ENCODE measurements at places on chromosomes 12 and 14. TPM values are rescaled to one million over a fixed set of nuclear protein-coding genes. Genes with fewer than 3 reads are reported as not detected.
A peak's percentile ranks its signal among the peaks of the same experiment; 100 is the strongest.

DNA sequence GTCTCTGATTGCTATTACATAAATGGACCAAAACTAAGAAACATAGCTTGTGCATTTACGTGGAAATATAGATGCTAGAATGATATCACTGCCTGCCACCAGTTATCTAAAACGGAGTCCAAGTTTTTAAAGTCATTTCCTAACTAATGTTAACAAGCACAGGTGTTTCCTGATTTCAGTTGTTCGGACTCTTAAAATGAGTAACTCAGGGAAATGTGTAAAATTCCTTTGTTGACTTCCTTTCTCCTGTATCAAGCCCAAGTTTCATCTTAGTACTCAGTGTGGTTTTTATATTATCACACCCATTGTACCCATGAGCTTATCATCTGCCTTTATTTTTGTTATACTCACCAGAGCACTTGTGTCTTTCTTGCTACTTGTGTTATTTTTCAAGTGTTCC is 13.2 kb upstream of the PRKCH start:
- no peak for DNase-seq
- no peak overlapping the region for H3K27ac ChIP-seq
- peaks cover 41% of the 10 kb centered on the region for H3K36me3 ChIP-seq
- H3K4me3 ChIP-seq = no peak overlapping the region
- H3K27me3 ChIP-seq = no peaks in the 10 kb centered on the region

- no peaks in the 10 kb centered on the region for H3K4me1 ChIP-seq
- no peak overlapping the region for H3K4me3 ChIP-seq
Measured at GRCh38 chr12:69779928-69780327, 41.3 kb downstream of the RAB3IP start.

DNA sequence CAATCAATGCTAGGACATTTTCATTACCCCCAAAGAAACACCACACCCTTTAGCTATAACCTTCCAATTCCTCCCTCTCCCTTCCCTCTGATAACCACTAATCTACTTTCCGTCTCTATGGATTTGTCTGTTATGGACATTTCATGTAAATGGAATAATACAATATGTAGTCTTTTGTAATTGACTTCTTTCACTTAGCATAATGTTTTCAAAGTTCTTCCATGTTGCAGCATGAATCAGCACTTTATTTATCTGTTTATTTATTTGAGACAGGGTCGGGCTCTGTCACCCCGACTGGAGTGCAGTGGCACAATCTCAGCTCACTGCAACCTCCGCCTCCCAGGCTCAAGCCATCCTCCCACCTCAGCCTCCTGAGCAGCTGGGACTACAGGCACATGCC is 1.2 kb upstream of the RBM19 start:
- no peak for DNase-seq
- H3K4me3 ChIP-seq = no peak overlapping the region
- H3K36me3 ChIP-seq = peaks cover 27% of the 10 kb centered on the region
- peaks cover 38% of the 10 kb centered on the region for H3K4me1 ChIP-seq
- no peak overlapping the region for H3K27ac ChIP-seq

- H3K27ac ChIP-seq = no peak overlapping the region
- no peak for DNase-seq
- peaks cover 87% of the 10 kb centered on the region for H3K36me3 ChIP-seq
- peaks cover 32% of the 10 kb centered on the region for H3K4me1 ChIP-seq
- no peak overlapping the region for H3K4me3 ChIP-seq
Measured at GRCh38 chr14:52711666-52712065, 4.7 kb downstream of the PSMC6 start.

DNA sequence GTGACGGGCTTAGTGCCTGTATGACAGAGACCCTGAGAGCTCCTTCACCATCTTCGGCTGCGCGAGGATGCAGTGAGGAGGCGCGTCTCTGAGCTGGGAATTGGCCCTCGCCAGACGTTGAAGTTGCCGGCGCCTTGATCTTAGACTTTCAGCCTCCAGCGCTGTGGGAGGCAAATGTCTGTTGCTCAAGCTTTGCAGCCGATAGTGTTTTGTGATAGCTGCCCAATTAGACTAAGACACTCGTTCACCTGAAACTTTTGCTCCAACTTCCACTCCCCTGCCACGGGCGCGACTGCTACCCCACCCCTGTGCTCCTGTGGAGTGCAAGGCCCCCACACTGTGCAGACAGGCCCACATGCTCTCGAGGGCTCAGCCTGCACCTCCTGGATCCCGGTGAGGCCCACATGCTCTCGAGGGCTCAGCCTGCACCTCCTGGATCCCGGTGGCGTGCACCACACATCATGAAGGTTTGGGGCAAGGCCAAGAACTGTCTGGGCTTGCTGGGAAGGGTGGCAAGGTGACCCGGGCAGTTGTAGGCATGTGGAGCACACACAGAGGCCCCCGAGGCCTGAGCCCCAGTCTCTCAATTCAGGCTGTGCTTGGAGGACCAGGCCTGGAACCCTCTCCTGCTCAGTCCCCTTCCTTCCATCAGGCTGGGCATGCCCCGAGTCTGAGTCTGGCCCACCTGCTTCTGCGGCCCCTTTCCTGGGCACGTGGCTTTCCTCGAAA is 324.6 kb downstream of the TMEM121 start:
- peak; percentile 6 for DNase-seq
- H3K36me3 ChIP-seq = no peaks in the 10 kb centered on the region

GRCh38 chr12:123983822-123984485 is 10.9 kb downstream of the ZNF664 start:
- no peaks in the 10 kb centered on the region for H3K27me3 ChIP-seq
- H3K4me1 ChIP-seq = peaks cover 12% of the 10 kb centered on the region
- peaks cover 16% of the 10 kb centered on the region for H3K36me3 ChIP-seq
- H3K27ac ChIP-seq = no peak overlapping the region

GRCh38 chr12:128966203-128966810 is 113.0 kb downstream of the GLT1D1 start:
- no peak overlapping the region for H3K27ac ChIP-seq
- peaks cover 17% of the 10 kb centered on the region for H3K27me3 ChIP-seq
- H3K4me1 ChIP-seq = peaks cover 8% of the 10 kb centered on the region
- no peak overlapping the region for H3K4me3 ChIP-seq
- no peak for DNase-seq

GRCh38 chr12:3300833-3301401 is 190.1 kb upstream of the PRMT8 start:
- H3K4me1 ChIP-seq = peaks cover 11% of the 10 kb centered on the region
- no peak for DNase-seq
- no peak overlapping the region for H3K4me3 ChIP-seq
- H3K27me3 ChIP-seq = peaks cover 2% of the 10 kb centered on the region
- no peak overlapping the region for H3K27ac ChIP-seq

GRCh38 chr12:132475304-132476037 is 14.5 kb upstream of the FBRSL1 start:
- no peaks in the 10 kb centered on the region for H3K36me3 ChIP-seq
- no peak overlapping the region for H3K27ac ChIP-seq
- H3K4me3 ChIP-seq = no peak overlapping the region

DNA sequence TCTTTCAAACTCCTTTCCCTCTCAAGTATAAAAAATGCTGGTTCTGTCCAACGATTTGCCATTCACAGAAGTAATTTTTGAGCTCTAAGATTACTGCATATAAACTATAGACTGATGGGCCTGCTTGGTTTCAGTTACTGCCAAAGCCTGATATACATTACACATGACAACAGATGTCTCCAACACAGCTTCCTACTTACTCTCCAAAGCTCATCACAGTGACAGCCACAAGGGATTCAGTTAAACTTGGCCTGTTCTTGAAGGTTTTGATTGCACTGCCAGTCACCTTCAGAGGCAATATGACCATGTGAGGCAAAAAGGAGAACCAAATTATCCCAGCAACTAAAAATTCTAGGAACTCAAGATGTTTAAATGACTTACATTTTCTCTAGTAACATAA is 30.1 kb downstream of the STXBP6 start:
- H3K36me3 ChIP-seq = no peaks in the 10 kb centered on the region
- no peaks in the 10 kb centered on the region for H3K4me1 ChIP-seq
- no peaks in the 10 kb centered on the region for H3K27me3 ChIP-seq

GRCh38 chr14:88910386-88910785 is 85.9 kb downstream of the TTC8 start:
- no peak for DNase-seq
- no peaks in the 10 kb centered on the region for H3K27me3 ChIP-seq
- H3K4me3 ChIP-seq = no peak overlapping the region
- no peaks in the 10 kb centered on the region for H3K4me1 ChIP-seq
- H3K36me3 ChIP-seq = no peaks in the 10 kb centered on the region

- peaks cover 55% of the 10 kb centered on the region for H3K36me3 ChIP-seq
- H3K4me3 ChIP-seq = peak overlapping the region; percentile 58
- no peaks in the 10 kb centered on the region for H3K27me3 ChIP-seq
- H3K27ac ChIP-seq = no peak overlapping the region
- H3K4me1 ChIP-seq = peaks cover 40% of the 10 kb centered on the region
Measured at GRCh38 chr12:8947737-8948136, 1.7 kb downstream of the M6PR start.

DNA sequence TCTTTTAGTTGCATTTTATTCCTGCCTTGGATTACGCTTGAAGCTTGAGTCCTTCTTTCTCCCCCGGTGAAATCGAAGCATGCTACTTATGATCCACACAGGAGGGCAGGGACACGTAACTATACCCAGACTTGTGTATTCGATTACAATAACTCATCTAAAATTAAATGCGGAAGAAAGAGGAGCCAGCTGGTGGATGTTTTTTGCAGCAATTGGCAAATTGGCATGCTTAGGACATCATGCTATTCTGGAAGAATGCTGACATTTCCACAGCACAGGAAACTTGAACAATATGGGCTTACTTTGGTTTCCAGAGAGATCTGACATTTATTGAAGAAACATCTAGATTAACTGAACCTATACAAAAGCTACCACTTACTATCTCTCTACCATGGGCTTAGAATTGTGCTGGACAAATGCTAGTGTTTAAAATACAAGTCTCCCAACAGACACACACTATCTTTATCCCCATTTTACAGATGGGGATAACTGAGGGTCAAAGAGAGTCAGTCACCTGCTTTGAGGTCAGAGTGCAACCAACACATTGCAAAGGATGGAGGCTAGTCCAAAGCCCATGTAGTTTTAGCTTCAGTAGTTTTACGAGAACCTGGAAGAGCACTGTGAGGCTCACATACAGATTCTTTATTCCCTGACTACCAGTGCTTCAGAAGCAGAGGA is 36.3 kb downstream of the LGMN start:
- H3K36me3 ChIP-seq = no peaks in the 10 kb centered on the region
- H3K4me1 ChIP-seq = no peaks in the 10 kb centered on the region
- H3K4me3 ChIP-seq = no peak overlapping the region
- H3K27me3 ChIP-seq = peaks cover 11% of the 10 kb centered on the region
- H3K27ac ChIP-seq = no peak overlapping the region

DNA sequence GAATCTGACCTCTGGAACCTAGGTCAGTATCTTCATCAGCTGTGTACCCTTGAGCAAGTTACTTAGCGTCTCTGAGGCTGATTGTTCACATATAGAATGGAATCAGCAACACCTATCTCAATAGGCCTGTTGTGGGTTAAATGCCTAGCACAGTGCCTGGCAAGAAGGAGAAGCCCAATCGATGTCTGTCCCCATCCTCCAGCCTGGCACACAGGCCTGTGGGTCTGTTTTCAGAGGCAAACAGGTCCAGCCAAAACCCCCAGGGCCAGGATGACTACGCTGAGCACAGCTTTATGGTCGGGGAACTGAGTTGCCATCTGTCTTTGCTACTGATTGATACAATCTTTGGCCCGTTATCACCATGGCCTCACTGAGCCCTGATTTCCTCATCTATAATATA is 89.2 kb downstream of the NUAK1 start:
- H3K36me3 ChIP-seq = no peaks in the 10 kb centered on the region
- H3K27me3 ChIP-seq = peaks cover 33% of the 10 kb centered on the region
- H3K4me3 ChIP-seq = no peak overlapping the region
- no peaks in the 10 kb centered on the region for H3K4me1 ChIP-seq
- H3K27ac ChIP-seq = no peak overlapping the region

GRCh38 chr12:53325511-53326061 is 4.2 kb upstream of the AAAS start:
- peaks cover 25% of the 10 kb centered on the region for H3K4me1 ChIP-seq
- H3K27ac ChIP-seq = peak overlapping the region; percentile 44
- peaks cover 3% of the 10 kb centered on the region for H3K36me3 ChIP-seq
- peaks cover 6% of the 10 kb centered on the region for H3K27me3 ChIP-seq
- DNase-seq = no peak

DNA sequence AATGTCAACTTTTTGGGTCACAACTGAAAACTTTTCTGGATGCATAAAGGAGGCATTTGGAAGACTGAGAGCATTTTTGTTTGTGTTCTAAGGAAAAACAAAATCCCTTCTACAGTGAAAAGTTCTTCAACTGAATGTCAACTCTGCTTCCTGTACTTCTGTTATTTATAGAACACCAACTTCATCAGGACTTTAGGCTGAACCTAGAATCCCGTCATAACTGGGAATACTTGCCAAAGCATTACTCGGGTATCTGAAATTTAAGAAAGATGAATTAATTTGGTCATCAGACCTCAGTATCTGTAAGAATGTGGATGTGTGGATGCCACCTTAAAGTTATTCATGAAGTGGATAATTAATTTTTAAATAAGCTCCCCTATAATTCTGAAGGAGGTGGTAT is 73.2 kb downstream of the FERMT2 start:
- peaks cover 12% of the 10 kb centered on the region for H3K27me3 ChIP-seq
- no peaks in the 10 kb centered on the region for H3K36me3 ChIP-seq
- H3K4me3 ChIP-seq = no peak overlapping the region
- H3K27ac ChIP-seq = no peak overlapping the region
- H3K4me1 ChIP-seq = no peaks in the 10 kb centered on the region
- no peak for DNase-seq

DNA sequence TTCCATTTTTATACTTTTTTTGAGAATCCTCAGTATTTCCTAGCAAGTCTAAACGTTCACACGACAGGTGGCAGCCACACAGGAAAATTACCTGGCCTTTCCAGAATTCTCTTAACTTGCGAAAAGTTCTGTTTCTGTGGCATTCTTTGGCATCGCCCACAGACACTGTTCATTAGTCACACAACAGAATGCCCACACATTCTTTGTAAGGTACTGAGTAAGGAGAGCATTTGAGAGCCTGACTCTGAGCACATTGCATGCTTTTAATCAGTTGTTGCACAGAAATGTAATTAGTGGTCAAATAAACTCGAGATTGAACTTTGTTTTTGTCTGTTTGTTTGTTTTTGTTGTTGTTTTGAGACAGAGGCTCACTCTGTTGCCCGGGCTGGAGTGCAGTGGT is 52.4 kb downstream of the LMNTD1 start:
- H3K4me1 ChIP-seq = no peaks in the 10 kb centered on the region
- H3K36me3 ChIP-seq = no peaks in the 10 kb centered on the region
- no peak overlapping the region for H3K4me3 ChIP-seq

AKAP5 gene
- 2.5 TPM for total RNA-seq

GRIP1 gene
- not detected for total RNA-seq

PPFIBP1 gene
- 74.1 TPM for total RNA-seq

HOXC9 gene
- not detected for total RNA-seq

OR4E2 gene
- total RNA-seq = not detected

LALBA gene
- total RNA-seq = not detected

ZNF84 gene
- 21.3 TPM for total RNA-seq

TBX3 gene
- total RNA-seq = not detected

FAM181A gene
- total RNA-seq = not detected

FAR2 gene
- total RNA-seq = 3.8 TPM

KRT3 gene
- total RNA-seq = not detected
